Natural killer cell (primary cell): ENCODE measurements at places on chromosomes 2 and 18. TPM values are rescaled to one million over a fixed set of nuclear protein-coding genes. Genes with fewer than 3 reads are reported as not detected.

DSC2 gene
- not detected for total RNA-seq

ST3GAL5 gene
- total RNA-seq: 54.6 TPM

INPP1 gene
- total RNA-seq: 16.7 TPM

KANSL3 gene
- 98.0 TPM for total RNA-seq

HOXD13 gene
- not detected for total RNA-seq

SPEG gene
- total RNA-seq: 1.5 TPM

RBKS gene
- 11.5 TPM for total RNA-seq
